ENCODE measurements at places on chromosomes 13 and 19.

DNA sequence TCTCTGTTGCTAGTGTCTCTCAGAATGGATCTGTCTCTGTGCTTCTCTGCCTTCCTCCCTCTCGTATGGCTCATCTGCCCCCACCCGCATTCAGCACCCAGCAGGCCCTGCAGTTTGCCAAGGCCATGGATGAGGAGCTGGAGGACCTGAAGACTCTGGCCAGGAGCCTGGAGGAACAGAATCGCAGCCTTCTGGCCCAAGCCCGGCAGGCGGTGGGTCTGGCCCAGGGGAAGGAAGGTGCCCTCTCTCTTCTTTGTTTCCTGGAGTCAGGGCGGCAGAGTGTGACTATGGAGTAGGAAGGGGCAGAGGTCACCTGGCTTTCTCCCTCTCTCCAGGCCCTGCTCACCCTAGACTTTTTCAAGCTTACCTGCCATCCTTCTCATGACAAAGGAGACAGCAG, 10.9 kb downstream of the KASH5 start:
- no peak for DNase-seq

- no peak for DNase-seq
These were observed 6.3 kb downstream of the SYDE1 start for GRCh38 chr19:15113245-15114152.

DNA sequence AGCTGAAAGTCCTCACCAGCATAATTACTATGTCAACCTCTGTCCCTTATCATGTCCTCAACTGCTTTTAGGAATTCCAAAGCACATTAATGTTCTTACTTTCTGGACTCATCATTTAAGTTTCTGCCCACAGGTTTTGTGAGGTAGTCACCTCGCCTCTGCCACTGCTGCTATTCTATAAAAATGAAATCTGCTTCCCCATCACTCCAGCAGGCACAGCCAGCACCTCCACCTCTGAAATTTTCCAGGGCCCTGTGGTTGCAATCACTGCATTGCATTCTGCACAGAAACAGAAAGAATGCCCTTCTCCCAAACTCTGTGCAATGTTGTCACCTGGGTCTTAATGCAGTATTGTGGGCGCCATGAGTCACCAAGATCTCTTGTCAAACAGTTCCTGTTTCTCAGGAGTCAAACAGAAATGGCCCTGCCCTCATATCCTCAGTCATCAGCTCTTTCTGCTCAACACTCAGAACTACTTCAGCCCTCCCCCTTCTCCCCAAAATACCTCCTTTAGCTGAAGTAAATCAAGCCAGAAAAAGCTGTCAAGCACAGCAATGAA, 529.2 kb upstream of the NBEA start:
- no peak for DNase-seq

DNA sequence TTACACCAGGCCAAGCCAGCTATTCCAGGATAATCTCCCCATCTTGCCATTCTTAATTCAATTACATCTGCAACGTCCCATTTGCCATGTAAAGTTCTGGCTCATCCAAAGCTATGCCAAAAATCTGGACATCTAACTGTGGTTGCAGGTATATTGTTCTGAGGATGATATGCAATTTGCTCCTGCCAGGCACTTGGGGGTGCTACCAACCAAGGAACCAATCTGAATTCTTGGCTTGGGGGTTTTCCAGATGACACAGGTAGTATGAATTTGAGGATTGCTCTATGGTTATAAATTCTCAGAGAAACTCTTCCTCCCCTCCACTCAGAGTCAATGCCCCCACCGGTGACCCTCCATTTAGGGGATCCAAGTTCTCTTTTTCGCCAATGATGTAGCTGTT, 33.0 kb downstream of the CRYL1 start:
- no peak for DNase-seq

DNA sequence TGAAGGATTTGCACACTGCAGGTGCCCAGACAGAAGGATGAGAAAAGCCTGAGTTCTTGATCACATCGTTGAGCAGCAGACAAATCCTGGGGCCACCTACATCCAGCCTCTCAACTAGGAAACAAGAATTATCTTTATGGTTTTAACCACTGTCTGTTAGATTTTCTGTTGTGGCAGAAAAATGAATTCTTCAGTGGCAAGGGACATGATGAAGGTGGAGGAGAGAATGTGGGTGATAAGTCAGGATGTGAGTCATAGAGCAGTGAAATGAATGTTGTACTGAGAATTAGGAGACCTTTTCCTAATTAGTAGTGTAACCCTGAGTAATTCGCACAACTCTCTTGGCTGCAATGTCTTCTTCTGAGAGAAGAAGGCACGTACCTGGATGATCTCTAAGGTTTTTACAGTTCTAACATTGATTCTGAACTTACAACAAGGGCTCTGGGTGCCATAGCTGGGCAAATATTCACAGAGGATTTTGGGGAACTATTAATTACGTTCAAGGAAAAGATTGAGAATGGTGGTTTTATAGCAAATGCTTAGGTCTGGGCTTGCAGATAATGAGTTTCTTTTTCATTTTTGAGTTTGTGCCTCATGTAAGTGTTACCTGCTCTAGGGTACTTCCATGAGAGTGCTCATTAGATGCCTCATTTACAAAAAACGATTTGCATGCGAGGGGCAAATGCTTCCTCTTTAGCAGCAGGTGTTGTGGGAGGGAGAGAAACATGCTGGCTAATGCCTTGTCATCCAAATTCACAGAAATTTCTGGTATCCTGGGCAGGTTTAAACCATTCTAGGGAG, 111.0 kb upstream of the KL start:
- DNase-seq, result no peak

GRCh38 chr19:7624810-7625209, 4.5 kb downstream of the XAB2 start:
- DNase-seq, result no peak

DNA sequence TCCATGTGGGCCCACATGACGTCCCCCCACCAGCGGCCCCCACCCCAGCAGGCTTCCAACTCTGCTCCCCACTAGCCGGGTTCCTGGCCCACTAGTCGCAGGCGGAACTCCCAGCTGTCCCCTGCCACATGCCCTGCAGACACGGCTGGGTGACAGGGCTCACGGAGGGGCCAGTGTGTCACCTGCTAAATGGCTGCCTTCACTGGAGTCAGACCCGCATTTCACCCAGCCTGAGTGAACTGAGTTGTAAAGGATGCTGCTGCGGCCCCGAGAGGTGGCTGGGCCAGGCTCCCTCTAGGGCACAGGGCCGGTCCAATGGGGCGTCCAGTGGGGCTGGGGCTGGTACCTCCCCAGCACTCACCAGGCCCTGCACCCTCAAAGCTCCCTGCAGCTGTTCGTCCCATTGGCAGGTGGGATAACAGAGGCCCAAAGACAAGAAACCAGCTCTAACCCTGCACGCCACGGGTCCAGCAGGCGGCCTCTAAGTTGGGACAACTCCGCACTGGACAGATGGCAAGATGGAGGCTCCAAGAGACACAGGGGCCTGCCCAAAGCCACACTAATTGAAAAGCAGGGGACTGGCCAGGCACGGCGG, 3.2 kb downstream of the LMNB2 start:
- no peak for DNase-seq

GRCh38 chr13:40368127-40368891, 298.1 kb downstream of the FOXO1 start:
- no peak for DNase-seq

DNA sequence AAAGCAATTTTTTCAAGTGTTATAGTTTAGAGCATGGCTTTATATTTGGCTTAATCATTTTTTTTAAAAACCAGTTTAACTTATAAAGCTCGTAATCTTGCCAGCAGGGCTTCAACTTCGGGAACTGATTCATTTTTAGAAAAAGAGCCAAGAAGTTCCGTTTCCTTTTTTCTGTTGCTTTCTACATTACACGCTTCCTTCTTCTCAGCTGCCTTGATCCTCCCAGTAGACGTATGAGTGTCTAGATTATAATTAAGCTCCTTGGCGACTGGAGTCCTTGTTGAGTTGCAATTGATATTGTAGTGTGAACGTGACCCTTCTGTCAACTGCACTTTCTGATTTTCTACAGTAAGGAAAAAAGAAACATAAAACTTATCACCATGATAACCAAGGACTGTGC, 497.2 kb downstream of the DIAPH3 start:
- peak; percentile 18 for DNase-seq

GRCh38 chr13:31322026-31322425, 122.3 kb downstream of the B3GLCT start:
- DNase-seq, result no peak

GRCh38 chr19:30332445-30333234, 39.5 kb upstream of the ZNF536 start:
- no peak for DNase-seq

DNA sequence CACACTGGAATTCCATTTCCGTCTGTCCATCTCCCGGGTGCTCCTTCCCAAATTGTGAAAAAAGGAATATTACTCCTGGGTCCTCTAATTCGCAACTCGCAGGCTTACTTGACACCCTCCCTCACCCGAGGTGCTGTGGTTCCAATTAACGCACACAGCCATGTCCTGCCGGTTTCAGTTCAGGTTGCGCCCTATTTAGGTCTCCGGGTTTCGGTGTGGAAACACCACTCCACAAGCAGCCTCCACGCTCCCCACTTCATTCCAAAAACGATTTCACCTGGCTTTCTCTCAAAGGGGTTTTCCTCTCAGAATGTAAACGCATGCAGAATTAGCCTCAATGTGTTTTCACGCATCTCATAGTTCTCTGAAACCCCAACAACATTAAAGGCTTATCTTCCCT, 37.9 kb downstream of the NAXD start:
- DNase-seq, result no peak

DNA sequence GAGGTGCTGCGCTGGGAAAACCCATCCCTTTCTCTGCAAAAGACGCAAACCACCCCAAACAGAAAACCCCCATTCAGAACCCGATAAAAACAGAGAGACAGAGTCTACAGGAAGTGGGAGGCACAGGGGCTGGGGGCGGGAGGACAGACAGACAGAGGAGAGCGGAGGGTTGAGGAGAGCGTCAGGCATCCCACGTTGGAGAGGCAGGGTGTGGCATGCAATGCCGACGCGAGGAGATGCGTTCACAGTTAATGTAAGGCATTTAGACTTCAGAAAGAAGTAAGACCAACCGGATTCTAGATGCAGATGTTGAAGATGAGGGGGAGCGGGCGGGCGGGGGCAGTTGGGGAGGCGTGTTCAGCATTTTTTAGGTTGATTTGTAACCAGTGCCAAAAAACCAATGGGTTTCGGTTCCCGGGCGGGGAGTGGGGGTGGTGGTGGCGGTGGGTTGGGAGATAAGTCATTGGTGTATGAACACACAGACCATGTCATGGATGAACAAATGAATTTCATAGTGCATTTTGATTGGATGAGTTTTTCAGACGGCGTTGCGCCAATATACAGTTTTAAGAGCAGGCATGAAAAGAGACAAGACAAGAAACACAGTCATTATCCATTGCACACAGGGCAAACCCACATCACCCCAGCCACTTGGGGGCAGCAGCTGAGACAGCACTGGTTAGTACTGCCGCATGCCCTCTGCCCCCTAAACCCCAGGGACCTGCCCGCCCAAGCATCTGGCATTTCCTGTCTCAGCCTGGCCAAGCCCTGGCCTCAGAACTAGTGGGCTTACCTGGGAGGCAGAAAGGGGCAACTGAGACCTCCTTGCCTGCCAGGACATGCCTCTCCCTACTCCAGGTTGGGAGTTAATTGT, 91.3 kb downstream of the IER2 start:
- DNase-seq, result no peak

GRCh38 chr19:10945264-10945663, 15.6 kb upstream of the SMARCA4 start:
- DNase-seq, result no peak

- DNase-seq, result no peak
These were observed 43.2 kb downstream of the FLT3 start for GRCh38 chr13:28056970-28057712.

DNA sequence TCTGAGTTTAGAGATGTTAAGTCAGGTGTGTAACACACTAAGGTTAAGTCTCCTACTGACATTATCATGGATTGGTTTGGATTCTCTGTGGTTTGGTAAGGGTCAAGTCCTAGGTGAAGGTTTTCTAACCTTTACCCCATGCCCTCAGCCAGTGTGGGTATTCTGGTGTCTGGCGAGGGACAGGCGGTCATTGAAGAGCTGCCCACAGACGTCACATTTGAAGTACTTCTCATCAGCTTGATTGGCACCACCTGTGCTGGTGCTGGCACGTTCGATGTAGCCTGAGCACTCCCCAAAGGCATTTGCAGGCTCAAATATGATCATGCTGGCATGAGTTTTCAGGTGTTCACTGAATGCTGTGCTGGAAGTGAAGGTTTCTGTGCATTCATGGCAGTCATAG, 27.0 kb downstream of the PEG3 start:
- no peak for DNase-seq

- DNase-seq, result peak; percentile 65
These were observed 7.4 kb upstream of the FCGBP start for GRCh38 chr19:39941615-39942365.

GRCh38 chr19:6062961-6063575, 47.2 kb downstream of the RFX2 start:
- no peak for DNase-seq

GRCh38 chr19:45324349-45324907, 1.8 kb upstream of the CKM start:
- DNase-seq, result no peak

- no peak for DNase-seq
These were observed 1.3 kb upstream of the GJB2 start for GRCh38 chr13:20193907-20194631.

GRCh38 chr13:106612688-106613087, 44.8 kb upstream of the ARGLU1 start:
- peak; percentile 21 for DNase-seq

DNA sequence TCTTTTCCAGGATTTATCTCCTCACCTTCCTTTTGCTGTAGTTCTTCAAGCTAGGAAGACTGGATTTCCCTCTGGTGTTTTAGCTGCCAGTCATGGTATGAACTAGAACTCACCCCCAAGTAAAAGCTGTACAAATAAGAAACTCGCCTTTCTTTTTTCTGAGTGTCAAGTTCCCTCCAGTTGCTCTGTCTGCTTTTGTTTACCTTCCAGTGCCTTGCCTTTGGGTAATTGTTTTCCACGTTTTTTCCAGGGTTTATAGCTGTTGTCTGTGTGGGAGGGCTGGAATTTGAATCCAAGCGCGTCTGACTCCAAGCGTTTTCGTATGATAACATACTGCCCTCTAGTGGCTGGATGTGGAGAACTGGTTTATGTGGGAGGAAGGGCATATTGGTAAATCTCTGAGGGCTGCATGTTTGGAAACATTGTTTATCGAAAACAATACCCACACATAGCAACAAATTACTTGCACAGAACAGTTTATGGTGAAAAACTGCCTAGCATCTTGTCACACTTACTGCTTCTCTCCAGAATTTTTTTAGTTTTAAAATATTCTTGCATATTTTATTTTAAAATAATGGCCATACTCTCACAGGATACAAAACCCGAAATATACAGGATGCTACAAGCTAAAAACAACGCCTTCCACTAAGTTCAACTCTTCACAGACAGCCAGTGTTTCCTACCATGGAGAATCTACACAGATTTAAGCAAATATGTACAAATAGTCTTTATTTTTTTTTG, 19.2 kb downstream of the RCN3 start:
- peak; percentile 92 for DNase-seq
